Germinal center (tissue), 1 donor: ENCODE measurements at places on chromosomes 5 and 9.
A peak's percentile ranks its signal among the peaks of the same experiment; 100 is the strongest.

- DNase-seq, result no peak
These were observed 13.5 kb upstream of the MAP1B start for GRCh38 chr5:72093824-72094223.

DNA sequence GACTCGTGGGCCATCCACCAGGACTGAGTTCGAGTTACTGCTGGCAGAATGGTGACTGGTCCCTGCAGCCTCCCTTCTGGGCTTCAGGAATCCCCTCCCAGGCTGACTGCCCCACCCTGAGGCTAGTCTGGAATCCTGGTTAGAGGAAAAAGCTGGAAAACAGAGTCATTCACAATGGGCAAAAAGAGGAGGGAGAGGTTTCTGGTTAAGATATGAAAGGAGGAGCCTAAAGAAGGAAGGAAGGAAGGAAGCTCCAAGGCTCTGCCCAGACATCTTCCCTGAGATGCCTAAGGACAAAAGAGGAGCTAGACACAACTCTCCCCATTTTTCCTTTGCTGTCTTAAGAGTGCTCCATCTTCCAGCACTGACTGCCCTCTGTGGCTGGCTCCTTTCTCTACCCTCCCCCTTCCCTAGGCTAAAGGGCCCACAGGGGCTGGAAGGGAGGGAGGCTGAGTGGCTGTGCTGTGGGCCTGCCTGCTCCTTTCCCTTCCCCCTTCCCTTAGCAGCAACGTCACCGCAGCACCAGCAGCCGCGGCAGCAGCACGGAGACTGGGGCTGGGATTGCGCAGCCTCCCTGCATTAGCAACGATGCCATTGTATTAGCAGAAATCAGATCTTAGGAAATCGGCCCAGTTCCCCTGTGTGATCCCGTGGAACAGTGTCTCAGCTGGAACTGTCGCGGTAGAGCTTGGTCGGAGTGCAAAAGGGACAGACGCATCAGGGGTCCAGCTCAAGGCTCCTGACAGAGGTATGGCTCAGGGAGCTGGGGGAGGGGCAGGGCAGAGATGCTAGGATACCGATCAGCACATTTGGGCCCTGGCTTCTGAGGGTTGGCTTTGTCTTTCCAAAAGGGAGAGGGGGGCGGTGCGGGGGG is 48.7 kb downstream of the RUSC2 start:
- DNase-seq, result no peak

DNA sequence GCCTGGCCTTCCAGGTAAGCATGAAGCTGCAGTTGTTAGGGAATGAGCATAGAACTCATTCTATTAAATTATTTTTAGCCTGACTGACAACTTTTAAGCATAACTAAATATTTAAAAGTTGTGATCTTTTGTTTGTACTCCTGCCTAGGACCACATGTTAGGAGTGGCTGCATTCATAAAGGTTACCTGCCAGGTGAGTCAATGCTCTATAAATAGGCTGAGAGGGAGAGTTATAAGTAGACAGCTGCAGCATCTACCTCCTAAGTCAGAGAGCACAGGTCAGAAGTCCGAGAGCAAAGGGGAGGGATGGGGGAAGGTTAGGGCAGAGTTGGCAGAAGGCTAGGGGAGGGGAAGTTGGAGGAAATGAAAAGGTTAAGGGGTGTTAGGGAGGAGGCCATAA is 292.4 kb upstream of the TLE4 start:
- DNase-seq, result no peak

GRCh38 chr5:68345171-68345570 is 129.6 kb downstream of the PIK3R1 start:
- DNase-seq, result no peak

DNA sequence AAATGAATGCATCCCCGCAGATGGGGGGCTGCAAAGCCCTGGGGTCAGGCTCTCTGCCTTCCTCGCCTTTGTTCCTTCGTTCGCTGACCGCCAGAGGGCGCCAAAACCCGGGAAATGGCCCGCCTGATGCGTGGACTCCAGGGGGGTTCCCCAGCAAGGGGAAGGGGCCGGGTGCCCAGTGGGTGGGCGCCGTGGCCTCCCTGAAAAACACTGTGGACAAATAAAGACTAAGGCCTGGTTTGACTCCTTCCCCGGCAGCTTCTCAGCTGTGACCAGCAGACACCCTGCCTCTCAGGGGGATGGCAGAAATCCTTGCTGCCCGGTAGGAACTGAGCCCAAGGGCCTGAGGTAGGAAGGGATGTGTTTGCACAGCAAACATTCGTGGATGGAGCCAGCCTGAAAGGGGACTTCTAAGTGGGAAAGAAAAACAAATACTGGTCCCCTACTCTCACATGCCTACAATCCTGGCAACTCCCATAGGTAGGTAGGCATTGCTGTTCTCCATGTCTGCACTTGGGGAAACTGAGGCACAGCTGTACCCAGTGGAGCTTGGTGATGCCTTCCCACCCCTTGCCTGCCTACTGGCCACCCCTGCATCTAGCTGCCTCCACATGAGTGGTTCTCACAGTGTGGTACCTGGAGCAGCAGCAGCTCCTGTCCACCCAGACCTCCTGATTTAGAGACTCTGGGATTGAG is 57.7 kb downstream of the DUSP1 start:
- DNase-seq, result peak; percentile 66

GRCh38 chr9:89145097-89145496 is 33.5 kb downstream of the SHC3 start:
- DNase-seq, result no peak

DNA sequence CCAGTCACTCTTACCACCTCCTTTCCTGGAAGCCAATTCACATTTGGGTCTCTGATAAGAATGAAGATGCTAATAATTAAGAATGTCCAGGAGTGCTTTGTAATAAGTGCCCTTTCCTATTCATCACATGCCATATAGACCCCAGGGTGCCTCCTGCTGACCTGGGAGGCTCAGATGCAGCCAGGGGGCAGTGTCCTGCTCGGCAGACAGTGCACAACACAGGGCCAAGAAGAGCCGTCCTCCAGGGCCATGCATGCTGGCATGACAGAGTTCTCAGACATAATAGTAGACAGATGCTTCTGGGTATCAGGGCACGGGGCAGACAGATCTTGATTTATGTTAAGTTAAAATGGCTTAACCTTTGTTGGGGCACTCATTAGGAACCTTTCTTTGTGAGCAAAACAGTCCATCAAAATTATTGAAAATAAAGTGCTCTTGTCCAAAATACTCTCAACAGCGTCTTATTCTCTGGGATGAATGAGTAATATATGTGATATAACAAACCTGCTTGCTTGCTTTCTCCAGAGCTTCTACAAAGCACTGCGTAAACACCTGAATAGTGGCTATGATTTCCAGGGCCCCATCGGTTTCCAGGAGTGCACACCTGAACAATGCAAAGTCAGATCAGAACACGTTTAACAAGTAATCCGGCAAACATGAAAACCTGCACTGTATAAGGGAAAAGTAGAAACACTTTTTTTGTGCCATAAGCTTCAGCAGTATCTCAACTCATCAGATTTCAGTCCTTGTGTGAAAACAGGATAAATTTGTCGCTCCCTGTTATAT is 192.7 kb downstream of the FANCC start:
- DNase-seq, result no peak

DNA sequence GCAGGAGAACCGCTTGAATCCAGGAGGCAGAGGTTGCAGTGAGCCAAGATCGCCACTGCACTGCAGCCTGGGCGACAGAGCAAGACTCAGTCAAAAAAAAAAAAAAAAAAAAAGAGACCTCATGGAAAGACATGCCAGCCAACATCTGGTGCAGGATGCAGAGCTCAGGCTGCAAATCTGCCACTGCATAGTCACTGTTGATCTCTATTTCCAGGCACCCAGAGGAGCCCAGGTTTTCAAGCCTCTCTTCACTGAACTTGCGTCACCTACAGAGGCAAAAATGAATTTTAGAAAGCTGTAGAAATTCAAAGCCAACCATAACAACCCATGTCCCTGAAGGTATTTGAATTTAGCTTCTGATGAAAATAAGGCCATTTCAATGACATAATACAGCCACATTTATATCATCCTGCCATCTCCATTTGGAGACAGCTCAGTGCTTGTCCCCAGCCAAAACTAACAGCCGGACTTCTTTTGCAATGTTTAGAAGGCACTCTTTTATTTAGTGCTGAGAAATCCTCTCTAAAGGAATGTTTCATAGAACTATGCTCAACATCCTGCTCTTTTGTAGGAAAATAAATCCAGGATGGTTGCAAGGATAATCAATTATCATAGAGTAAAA is 113.3 kb downstream of the SNX18 start:
- DNase-seq, result no peak
